Stimulated activated CD8-positive, alpha-beta memory T cell treated with anti-CD3 and anti-CD28 coated beads, Interleukin-12 subunit alpha, Interleukin-12 subunit beta, amount 100 ng/mL, for 1 hour (primary cell): ENCODE measurements at places on chromosomes 7 and 10.

DNA sequence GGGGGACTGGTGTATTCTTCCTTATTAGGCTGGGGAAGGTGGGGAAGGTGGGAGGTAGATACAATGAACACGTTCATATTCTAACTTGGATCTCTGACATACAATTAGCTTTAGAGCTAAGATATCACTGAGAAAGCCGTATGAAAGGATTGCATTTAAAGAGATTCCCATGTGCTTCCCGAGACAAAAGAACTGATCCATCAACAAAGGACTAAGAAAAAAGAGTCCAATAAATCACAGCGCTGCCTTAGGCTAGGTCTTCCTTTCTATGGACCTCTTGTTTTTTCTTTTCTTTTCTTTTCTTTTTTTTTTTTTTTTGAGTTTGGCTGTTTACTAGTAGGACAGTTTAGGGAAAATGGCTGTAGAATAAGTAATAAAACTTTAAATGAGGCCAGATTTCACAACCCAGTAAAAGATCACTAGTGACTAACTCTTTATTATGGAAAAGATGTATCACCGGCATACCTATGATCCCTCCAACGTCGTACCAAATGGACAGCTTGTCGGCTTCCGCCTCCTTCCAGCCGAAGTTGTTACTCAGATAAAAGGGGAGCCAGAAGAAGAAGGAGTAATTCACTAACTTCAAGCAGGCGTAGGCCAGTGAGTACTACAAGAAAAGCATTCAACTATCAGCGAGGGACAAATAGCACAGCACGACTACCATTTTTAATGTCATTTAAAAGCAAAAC, 50.0 kb downstream of the SLC37A3 start:
- no peak for DNase-seq

GRCh38 chr7:31407178-31407676, 66.7 kb upstream of the NEUROD6 start:
- no peak for DNase-seq

DNA sequence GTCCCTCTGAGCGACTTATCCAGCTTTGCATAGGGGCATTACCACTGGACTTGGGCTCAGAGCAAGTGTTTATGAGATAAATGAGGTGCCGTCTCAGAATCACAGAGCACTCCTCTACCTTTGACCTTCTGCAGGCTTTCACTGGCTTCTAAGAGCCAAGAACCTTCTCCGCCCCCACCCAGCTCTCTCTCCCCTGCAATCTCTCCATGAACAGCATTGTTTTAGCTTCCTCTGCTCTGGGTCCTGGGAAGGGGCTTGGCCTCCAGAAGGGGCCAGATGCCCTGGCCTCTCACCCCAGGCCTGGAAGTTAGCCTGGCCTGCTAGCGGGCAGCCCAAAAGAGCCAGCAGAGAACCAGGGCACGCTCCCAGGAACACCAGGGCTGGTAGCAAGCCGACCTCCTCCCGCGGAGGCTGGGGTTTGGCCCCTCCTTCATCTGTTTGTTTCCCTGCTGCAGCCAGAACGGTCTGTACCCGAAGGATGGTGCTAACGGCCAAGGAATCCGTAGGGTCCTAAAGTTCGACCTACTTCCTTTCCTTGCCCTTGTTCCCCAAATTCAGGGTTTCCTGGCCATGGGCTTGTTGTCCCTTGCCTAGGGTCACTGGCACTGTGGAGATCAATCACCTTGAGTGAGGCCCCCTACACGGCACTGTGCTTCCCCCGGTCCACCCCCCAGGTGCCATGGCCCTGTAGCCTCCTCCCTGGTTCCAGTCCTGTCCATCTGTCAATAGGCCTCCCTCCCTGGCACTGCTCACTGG, 18.7 kb upstream of the DDIT4 start:
- DNase-seq, result no peak

DNA sequence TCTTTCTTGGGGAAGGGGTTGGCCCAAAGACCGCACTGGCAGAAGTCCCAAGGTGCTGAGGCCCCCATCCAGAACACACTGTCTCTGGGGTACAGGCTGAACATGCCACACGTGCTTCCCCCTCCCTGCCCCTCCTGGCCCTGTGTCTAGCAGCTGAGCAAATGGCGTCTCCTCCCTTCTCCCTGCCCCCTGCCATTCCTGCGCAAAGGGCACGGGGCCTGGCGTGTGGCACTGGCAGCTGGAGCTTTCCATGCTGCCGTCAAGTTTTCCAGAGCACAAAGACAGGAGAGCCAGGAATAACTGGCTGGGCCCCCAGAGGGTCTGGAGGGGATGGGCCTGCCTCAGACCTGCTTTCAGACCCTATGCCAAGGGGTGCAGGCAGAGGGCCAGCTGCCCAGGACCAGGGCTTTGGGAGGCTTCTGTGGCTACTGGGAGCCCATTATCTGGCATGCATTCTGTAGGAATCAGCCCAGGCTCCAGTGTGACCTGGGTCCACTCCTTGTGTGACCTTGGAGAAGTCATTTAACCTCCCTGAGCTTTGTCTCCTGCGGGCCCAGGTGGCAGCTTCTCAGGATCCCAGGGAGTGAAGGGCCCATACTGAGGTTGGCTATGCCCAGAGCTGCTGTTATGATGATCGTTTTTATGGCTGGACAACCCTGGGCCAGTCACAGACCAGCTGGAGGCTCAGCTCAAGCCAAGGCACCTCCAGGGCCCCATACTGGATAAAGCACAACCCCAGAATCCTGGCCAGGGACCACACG, 710 bp upstream of the LDB3 start:
- DNase-seq, result no peak

DNA sequence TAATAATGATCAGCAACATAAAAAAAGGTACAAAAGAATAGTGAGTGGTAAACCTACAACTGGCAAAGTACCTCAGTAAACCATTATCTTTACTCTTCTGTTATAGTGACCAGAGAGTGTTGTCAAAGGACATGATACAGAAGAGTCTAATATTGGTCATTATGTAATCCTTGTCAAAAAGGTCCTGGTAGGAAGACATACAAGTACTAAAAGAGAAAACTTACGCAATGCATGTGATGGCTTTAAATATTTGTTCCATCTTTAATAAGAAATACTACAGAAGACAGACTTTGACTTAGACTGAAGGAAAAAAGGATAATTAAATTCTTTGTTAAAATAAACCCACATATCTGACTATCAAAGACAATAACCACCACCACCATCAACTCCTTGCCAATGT, 6.5 kb downstream of the DOCK4 start:
- no peak for DNase-seq

GRCh38 chr7:47454069-47454973, 127.6 kb downstream of the TNS3 start:
- DNase-seq, result no peak

DNA sequence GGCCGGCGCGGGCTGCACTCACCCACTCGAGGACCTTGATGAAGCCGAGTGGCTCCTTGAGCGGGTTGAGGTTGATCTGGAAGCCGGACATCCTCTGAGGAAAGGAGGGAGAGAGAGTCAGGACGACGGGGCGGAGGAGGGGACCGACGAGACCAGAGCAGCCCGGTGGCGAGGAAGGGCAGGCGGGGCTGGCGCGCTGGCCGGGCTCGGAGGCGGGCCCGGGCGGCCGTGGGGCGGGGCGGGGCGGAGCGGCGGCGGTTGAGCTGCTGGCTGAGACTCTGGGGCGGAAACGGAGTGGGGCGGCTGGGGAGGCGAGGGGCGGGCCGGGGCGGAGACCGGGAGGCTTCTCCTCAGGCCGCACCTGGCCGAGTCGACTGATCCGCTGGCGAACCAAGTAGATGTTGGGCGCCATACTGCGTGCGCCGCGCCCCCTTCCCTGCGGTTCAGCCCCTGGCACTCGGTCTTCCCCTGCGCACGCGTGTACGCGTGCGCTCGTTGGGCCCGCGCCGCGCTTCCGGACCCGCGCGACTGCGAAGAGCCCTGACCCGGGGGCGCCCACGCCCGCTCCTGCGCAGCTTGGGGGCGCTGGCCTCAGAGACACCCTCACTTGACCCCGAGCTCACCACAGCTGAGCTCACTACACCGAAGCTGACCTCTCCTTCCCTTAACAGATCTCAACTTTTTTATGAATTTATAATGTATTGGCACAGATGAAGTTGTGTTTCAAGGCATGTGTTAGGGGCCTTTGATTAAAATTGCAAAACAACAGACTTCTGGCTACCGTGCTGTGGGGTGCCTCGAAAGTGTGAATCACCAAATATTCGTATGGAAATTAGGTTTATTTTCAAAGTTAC, at the start of gene SYPL1:
SYPL1 (minus strand) TSS at position 195 of the 854 bp plus-strand sequence; CDS start at position 91, 104 bp downstream.
- peak; percentile 86 for DNase-seq

DNA sequence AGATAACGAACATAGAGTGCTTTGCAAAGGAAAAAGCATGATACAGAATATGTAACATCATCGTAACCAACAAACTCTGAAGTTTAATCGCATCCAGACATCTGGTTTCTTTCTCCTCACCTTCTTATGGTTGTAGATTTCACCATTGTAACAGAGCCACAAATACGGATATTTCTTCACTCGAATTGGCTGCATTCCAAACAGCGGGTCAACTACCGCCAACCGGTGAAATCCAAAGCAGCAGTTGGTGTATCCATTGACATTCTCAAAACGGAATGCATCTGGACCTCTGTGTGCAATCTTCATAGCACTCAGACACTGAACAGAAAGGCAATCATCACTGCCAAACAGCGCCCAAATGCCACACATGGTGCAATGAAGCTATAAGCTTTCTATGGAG, 3.4 kb downstream of the ASNS start:
- DNase-seq, result no peak

DNA sequence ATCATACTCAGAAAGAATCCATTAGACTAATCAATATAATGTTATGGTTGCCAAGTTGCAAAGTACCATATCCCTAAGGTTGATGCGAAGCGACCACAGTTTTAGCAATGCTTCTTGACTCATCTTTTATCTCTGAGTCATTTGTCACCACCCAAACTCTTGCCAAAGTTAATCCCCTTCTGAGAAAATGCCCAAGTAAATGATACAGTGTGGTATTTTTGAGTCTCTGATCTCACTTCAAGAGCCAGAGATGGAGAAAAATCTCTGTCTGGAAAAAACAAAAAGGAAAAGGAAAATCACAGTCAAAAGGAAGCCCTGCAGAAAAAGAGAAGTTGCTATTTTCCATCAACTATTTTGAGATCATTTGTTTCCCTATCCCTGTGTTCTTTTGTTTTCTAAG, 26.7 kb upstream of the OTUD1 start:
- no peak for DNase-seq

DNA sequence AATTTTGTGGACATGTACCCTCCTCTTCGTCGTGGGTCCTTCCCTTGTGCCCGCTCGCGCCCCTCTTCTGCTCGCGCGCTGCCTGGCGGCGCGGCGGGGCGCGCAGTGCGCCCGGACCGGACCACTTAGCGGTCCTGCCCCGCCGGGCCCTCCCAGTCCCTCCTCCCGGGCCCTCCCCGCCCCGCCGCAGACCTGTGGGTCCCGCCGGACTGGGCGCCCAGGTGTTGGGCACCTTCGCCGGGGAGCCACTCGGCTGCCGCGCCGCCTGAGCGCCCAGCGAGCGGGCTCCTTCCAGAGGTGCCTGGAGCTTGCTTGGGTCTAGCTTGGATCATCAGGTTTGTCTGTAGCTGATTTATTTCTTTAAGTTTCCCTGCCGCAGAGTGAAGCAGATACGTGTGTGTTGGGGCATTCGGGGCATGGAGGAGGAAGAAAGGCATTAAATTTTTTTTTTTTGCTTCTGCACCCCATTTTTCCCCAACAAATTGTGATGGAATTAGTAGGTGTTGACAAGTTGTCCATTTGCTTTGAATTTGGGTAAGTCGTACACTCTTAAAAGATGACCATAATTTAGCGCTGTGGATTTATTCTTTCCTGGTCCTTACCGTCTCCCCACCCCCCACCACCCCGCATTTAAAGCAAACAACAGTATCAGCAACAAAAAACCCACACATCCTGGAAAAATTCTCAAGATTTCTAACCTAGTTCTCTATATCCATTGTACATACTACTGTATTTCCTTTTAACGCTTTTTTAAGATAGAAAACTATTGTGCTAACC, 905 bp downstream of the C1GALT1 start:
- peak; percentile 22 for DNase-seq

DNA sequence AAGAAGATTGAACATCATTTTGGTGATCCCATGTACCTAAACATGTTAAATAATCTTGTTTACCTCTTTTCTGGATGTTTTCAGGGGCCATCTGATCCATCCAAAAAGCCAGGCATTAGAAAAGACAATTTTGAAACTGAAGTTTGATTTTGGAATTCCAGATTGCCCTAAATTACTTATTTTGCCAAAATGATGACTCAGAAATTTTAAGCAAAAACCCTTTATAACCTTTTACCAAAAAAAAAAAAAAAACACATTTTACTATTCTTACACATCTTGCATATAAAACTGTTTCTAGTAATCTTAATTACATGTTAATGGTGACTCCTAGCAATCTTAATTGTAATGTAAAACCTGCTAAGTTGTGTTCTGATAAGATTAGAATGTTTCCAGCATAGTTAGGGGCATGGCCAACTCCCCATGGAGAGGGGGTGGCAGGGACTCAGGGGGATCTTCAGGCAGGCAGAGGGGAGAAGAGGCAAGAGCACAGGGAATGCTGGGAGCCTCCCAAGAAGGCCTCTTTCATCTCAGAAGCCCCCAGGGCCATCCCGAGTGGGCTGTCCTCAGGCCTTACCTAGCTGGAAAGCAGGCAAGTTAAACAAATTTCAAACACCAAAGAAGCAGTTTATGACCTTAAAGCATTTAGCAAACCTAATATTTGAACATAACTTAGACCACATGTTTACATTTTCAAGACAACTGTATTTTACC, 25.8 kb upstream of the AKR1C3 start:
- DNase-seq, result no peak

- DNase-seq, result no peak
These were observed 133.1 kb upstream of the NPVF start for GRCh38 chr7:25361387-25361786.

DNA sequence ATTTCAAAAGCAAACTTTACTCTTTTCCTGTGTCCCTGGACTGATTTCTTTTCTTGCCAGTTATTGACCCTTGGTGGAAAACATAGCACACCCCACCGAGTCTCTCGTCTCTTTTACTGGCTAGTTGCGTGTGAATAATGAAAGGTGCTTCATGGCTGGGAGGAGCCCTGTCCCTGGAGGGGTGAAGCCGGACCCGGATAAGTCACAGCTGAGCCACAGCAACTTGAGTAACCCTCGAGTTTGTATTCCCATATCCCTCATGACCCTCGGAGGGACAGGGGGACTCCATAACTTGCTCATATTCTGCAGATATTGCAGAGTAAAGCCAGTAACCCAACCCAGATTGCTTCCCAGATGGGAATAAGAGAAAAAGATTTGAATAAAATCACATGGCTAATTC, 147.5 kb upstream of the FRMD4A start:
- DNase-seq, result no peak

GRCh38 chr7:91850455-91850854, 30.0 kb downstream of the MTERF1 start:
- DNase-seq, result no peak

GRCh38 chr7:70486977-70487376, 645.0 kb upstream of the GALNT17 start:
- no peak for DNase-seq
